ENCODE measurements at places on chromosomes 16 and 17.

- DNase-seq: no peak
These were observed 104.4 kb downstream of the VPS53 start for GRCh38 chr17:610276-610675.

GRCh38 chr17:39138431-39139160 lies 12.8 kb downstream of the PLXDC1 start:
- DNase-seq: no peak

DNA sequence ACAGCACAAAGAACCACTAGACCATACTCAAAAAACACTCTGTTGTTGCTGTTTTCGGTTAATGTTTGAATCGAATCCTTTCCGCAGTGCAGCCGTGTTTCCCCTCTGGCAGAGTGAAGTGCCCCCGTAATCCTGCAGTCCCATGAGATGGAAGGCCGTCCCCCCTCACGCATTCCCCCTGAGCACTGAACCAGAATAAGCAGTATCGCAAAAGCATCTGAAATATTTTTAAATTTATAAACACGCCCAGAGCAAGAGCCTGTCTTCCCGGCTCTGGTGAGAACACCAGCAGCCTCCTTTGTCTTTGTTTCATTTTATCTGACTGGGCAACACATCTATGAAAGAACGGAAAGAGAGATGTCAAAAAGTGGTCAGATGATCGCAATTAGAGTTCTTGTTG lies 121.0 kb upstream of the ADAMTS18 start:
- no peak for DNase-seq

GRCh38 chr16:10206215-10206614 lies 24.0 kb upstream of the GRIN2A start:
- DNase-seq: no peak

DNA sequence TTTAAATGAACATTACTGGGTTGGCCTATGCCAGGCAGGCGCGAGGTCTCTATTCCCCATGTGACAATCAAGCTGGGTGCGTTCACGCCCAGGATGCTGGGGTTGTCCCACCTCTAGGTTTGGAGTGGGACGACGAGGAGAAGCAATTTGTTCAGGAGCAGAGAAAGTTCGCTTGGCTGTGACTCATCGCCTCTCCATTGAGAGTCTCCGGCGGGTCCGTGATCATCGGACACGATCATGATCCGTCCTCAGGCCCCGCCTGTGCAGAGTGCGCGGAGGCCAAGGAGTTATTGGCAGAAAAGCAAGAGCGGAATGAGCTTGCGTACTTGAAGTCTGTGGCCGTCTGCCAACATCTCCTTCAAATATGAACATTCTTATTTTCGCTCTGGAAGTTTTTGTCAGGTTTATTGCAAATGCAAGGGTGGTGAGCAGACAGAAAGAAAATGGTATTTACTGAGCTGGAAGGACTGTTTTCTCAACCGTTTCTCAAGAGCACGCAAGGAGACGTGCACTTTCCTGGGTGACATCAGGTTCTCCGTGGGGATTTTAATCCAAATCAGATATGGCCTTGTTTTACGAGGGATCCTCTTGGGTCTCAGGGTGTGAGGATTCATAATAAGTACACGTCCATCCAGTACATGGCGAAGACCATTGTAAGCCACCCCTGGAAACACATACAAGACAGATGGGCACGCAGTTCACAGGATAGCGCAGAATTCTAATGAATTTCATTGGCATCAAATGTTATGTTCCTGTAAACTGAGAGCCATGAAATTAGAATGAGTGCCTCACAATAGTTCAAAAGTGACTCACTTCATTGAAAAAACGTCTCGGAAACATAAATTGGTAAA lies 70.1 kb upstream of the CREBBP start:
- no peak for DNase-seq

All from T-helper 2 cell (primary cell).